ENCODE measurements at places on chromosomes 2 and 18.

DNA sequence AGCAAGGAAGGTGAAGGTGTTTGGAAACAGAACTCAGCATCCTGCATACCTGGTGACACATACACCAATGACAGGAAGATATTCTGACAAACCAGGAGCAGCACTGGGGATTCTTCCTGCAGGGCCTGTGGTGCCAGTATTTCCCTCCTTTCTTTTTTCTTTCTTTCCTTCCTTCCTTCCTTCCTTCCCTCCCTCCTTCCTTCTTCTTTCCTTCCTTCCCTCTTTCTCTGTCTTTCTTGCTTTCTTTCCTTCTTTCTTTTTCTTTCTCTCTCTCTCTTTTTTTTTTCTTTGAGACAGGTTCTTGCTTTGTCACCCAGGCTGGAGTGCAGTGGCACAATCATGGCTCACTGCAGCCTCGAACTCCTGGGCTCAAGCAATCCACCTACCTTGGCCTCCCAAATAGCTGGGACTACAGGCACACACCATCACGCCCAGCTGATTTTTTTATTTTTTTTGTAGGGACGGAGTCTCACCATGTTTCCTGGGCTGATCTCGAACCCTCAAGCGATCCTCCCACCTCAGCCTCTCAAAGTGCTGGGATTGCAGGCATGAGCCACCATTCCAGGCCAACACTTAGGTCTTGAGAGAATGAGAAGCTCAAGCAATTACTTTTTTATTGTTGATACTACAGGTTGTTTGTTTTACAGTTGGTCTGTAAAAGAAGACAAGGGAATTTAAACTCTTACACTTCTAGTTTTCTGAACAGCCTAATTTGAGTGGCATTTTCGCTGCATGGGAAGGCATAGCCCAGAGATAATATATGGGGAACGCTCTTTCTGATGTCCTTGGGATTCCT lies 54.7 kb upstream of the GATA6 start:
- no peak for DNase-seq

DNA sequence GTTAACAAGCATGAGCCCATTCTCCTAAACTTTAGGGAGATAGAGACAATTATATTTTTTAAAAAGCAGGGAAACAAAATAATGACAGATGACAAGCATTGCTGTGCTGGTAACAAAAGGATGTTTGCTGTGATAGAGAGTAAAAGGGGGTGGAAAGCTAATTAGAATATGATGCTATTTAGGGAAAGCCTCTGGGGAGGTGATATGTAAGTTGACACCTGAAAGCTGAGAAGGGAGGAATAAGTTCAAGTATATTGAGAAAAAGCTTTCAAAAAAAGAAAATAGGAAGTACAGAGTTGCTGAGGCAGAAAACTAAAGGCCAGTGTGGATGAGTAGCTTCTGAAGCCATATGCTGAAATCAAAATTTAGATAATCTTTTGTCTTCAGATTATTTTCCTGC lies 565.2 kb upstream of the NRXN1 start:
- no peak for DNase-seq

GRCh38 chr2:240291337-240292034 lies 144.0 kb upstream of the GPC1 start:
- no peak for DNase-seq

DNA sequence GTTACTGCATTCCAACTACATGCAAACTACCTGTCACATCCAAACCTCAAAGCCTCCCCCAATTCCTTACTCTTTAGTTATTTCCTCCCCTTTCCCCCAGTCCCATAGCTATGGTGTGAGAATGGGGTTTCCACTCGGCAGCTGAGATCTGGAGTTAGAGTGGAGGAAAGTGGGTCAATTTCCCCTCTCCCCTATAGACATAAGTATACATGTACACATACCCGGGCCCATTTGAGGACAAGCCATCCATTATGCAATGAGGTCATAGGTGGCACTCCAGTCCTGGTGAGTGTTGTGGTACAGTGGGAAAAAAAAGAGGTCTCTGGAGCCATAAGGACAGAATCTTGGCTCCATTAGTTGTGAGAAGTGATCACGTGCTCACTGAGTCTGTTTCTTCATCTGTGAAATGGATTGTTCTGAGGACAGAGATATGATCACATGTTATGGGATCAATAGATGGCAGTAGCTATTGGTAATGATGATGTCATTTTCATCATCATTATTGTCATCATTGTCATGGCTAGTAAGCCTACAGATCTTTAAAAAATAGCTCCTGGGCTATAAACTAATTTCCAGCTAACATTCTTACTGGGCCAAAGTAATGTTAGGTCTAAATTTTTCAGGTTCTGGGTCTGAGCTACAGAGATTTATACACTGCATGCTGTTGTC lies 119.0 kb downstream of the BCL2L11 start:
- no peak for DNase-seq

- peak; percentile 45 for DNase-seq
Observed at GRCh38 chr2:145116056-145116455, 596.1 kb upstream of the ZEB2 start.

- DNase-seq, result no peak
Observed at GRCh38 chr2:12116228-12116750, 369.9 kb downstream of the LPIN1 start.

DNA sequence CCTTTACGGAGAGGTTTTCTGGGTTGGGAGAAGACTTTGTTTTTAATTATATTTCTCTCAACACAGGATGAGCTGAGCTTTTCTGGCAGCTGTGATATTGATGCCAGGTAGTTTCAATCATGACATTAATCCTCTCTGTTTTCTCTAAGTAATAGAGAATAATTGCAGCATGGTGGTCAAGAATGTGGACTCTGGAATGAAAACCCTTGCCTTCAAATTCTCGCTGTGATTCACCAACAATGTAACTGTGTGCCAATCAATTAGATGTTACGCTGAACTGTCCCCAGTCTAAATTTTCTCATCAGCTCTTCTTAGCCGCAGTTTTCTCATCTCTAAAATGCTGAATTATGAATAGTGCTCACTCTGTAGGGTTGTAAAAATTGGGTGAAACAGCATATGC lies 31.6 kb upstream of the PPM1B start:
- no peak for DNase-seq

DNA sequence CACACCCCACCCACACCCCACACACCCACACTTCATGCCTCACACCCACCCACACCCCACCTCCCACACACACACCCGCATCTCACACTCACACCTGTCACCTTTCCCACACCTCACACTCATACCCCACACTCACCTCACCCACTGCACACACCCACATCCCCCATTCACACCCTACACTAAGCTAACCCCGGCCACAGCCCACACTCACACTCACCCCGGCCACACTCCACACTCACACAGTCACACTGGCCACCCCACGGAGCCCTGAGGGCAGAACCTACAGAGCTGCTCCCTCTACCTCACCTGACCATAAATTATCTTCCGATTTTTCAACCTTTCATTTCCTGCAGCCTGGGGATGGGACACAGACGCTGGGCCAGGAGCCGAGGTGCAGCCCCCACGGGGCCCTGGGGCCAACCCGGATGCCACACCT lies 241.3 kb downstream of the HDAC4 start:
- DNase-seq, result no peak

GRCh38 chr18:44536046-44536445 lies 144.6 kb upstream of the SETBP1 start:
- peak; percentile 79 for DNase-seq

- no peak for DNase-seq
Observed at GRCh38 chr2:127134833-127135830, 28.2 kb upstream of the BIN1 start.

DNA sequence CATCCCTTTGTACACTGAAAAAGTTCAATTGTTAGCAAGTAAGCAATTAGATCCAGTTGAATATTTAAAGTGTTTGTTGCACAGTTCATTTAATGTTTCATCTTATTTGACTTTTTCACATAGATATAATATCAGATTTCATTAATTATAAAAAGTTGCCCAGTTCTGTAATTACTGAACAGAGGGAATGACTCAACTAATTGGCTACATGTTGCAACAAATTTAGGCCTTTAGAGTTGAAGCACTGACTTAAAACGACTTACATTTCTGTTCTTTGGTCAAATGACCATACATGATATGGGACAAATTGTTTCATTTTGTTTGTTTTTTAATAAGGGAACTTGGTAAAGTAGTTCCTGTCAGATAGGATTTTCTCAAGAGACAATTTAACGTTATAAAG lies 68.5 kb upstream of the FAM117B start:
- DNase-seq, result no peak

GRCh38 chr2:63444565-63445288 lies 143.6 kb downstream of the WDPCP start:
- no peak for DNase-seq

GRCh38 chr2:98387478-98387877 lies 41.2 kb downstream of the CNGA3 start:
- no peak for DNase-seq

DNA sequence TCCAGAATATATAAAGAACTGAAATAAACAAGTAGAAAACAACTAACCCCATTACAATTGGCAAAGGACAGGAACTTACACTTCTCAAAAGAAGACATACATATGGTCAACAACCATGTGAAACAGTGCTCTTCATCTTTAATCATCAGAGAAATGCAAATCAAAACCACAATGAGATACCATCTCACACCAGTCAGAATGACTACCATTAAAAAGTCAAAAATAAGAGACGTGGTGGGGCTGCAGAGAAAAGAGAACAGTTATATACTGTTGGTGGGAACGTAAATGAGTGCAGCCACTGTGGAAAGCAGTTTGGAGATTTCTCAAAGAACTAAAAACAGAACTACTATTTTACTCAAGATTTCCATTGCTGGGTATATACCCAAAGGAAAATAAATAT lies 1696.3 kb upstream of the TMEFF2 start:
- DNase-seq, result no peak

DNA sequence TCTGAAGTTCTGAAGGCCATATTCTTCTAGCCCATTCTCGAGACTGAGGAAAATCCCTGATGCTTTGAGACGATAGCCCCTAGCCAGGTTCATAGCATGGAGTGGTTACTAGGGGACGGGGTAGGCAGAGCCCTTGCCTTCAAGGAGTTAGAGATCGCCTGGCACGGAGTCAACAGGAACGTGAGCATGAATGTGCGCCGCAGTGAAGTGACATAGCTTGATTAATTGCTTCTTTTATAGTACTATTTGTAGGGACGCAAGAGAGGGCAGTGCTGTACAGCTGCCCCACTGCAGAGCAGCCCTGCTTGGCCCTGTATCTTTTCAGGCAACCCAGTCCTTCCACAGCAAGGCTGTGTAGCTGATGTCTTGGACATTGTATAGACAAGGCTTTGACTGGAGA lies 26.2 kb downstream of the HRH4 start:
- no peak for DNase-seq

- DNase-seq, result peak; percentile 8
Observed at GRCh38 chr18:75280427-75281280, 70.1 kb downstream of the TSHZ1 start.

GRCh38 chr2:228556717-228557116 lies 375.2 kb upstream of the SPHKAP start:
- no peak for DNase-seq

DNA sequence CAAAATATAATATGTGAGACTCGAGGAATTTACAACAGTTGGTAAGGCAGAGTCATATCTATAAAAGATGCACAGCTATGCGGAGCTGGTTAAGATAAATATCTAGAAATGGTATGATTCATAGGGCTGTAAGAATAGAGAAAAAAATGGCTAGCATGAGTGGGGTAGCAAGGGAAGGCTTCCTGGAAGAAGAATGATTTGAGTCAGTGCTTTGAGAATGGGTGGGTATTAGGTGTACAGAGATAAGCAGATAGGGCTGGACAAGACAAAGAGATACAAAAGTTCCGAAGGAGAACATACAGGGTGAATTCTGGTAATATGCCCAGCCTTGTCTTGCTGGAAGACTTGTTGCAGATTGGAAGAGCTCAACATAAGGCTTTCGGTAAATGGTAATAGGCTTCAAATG lies 291.5 kb upstream of the CCDC68 start:
- peak; percentile 82 for DNase-seq

DNA sequence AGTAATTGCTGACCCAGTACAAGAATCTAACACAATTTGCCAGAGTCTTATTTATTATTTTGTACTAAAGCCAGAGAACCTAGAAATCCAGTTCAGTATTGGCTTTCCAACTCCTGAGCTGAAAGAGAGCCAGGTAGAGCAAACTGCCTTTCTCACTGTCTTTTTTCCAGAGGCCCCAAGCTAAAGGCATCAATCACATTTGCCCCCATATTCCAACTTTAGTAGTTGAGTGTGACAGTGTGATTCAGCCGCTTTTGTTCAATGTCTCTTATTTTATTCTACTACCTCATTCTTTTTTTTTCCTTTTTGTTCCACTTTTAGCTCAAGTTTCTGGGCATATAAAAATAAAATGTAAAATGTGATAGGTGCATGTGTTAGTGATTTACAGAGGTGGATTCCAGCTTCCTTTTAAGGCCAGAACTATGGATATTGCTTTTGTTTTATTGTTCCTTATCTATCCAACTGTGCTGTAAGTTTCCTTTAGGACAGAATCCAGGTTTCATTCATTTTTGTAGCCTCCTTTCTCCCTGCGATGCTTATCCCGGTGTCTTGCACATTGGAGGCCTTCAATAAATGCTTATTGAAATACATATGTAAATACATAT lies 153.0 kb downstream of the ZEB2 start:
- no peak for DNase-seq

DNA sequence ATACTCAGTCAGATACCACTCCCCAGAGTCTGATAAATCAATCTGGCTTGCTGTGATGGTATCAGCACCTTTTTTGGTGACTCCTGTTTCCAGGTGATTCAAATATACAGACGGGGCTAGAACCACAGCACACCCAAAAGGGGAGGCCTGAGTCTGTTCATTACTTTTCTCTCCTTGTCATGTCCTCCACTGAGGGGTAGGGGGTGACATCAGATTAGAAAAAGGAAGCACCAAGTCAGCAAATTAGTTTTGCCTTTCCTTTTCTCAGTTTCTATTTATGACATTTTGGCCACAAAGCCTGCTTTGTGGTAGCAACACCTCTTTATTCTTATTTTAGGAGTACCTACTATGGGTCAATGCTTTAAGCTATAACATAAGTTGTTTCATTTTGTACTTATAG lies 127.4 kb downstream of the CCDC102B start:
- peak; percentile 7 for DNase-seq

- DNase-seq, result no peak
Observed at GRCh38 chr2:794554-795241, 117.5 kb upstream of the TMEM18 start.

GRCh38 chr2:39623917-39624316 lies 41.8 kb upstream of the TMEM178A start:
- no peak for DNase-seq

DNA sequence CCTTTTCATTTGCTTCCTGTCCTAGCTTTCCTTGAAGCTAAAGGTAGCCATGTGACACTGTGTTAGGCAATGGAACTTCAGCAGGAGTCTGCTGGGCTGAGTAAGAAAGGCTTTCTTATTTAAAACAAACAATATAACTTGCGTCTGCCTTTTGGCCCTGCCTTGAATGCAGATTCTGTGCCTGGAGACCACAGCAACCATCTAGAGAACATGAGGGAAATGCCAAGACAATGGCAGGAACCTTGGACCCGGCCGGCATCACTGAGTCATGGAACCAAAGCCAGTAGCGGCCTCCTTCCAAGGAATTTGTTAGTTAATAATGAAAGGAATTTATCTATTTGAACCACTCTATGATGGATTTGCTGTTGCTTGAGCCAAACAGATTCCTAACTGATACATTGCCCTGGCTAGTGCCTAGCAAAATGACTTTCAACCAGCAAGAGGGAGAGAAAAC lies 207.5 kb upstream of the EPHA4 start:
- peak; percentile 0 for DNase-seq

GRCh38 chr18:23012249-23012648 lies 79.1 kb downstream of the RBBP8 start:
- no peak for DNase-seq
